Non-pigmented ciliary epithelial cell (primary cell): ENCODE measurements at places on chromosomes 2 and 18.

- DNase-seq, result peak; percentile 93
These were observed 253.3 kb upstream of the OSR1 start for GRCh38 chr2:19611491-19612332.

DNA sequence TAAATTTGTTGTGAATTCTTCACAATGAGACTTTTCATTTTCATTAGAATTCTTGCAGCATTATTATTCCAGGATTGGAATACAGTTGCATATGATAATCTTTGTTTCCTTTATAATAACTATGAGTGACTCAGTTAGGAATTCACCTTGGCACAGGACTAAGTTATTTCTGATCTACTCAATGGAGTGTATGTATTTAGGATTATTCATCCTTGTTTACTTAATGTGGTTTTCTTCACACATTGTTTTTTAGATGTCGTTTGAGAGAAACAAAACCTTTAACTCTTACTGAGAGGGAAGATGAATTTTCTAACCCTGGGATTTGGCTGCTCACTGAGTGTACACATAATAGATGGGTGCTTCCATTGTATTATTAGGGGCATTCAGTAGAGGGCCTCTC lies 970.1 kb downstream of the DPP10 start:
- no peak for DNase-seq

DNA sequence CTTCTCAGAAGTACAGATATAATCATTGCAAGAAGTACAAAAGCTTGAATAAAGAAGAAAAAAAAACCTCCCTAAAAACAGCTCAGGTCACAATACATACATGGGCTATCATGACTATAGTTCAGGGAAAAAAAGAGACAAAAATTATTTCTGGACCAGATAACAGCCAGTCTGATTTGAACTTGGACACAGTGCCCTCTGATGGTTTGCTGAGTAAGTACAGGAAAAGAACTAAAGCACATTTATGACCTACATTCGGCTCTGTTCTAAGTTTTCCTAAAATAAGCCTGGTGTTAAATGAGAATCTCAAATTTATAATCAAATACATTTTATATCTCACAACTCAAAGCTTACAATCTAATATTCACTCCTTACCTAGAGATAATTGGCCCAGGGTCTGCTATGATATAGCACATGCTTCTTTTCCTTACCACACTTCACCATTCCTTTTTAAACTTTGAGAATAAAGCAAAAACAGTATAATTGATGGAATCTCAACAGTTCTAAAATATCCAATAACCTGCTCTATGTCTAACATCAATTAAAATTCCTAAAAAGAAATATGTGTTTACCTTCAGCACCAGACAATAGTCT lies 81.1 kb downstream of the RAPH1 start:
- DNase-seq, result peak; percentile 24

GRCh38 chr2:210228586-210228985 lies 3.3 kb upstream of the ACADL start:
- DNase-seq, result no peak

DNA sequence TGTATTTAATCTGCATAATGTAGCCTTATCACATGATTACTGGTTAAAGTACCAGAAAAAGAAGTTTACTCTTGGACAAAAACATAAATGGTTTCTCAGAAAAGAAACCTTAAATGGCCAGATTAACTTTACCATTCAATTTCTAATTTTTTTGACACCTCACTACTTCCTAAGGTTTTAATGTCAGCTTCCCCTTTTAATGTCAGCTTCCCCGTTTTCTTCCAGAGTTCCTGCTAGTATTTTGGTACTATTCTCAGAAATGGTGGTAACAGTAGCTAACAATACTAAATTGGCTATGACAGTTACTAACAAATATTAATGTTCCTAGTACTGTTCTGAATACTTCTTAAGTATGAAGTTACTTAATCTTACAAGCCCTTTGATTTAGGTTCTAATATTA lies 22.4 kb upstream of the SLC8A1 start:
- no peak for DNase-seq

DNA sequence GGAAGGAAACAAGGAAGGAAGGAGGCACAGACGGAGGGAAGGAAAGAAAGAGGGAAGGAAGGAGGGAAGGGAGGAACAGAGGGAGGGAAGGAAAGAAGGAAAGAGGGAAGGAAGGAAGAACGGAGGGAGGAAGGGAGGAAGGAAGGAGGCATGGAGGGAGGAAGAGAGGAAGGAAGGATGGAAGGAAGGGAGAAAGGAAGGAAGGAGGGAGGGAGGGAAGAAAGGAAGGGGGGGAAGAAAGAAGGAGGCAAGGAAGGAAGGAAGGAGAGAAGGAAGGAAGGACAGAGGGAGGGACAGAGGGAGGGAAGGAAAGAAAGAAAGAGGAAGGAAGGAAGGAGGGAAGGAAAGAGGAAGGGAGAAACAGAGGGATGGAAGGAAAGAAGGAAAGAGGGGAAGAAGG lies 7.6 kb upstream of the ACOXL start:
- no peak for DNase-seq

- no peak for DNase-seq
These were observed 47.0 kb downstream of the NCKAP5 start for GRCh38 chr2:133521146-133521745.

DNA sequence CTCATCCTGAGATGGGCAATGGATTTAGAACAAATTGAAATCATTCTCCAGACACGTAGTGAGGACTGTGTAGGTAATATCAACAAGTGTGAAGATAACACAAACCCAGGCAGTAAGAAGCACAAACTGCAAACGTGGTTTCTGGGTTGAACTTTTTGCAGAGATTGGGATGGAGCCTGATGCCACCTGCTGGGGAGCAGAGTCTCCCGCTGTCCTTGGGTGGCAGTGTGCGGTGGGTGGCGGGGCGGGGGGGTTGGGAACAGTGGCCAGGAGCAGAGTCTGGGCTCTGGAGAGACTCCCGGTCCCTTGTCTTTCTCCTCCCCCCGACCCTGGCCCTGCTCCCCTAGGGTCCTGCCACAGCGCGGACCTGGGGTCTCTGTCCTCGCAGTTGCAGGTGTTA lies 19.5 kb downstream of the TRAF3IP1 start:
- no peak for DNase-seq

- DNase-seq, result no peak
These were observed 505.9 kb downstream of the EIPR1 start for GRCh38 chr2:2871480-2872308.

DNA sequence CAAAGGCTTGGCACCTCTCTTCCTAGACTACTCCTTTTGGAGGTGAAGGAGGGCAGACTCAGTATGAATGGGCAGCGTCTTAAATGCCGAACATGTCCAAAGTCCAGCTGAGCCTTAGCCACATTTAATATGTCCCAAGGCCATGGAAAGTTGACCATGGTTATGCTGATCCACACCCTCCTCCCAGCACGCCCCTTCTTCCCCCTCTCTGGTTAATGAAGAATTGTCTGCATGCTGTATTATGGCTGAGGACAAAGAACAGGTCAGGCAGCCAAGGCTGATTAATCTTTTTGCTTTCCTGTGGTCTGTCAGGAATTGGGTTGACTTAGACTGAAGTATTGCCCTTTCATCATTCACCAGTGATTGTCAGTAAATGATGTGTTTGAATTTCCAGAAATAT lies 5.8 kb upstream of the MYOM1 start:
- no peak for DNase-seq

DNA sequence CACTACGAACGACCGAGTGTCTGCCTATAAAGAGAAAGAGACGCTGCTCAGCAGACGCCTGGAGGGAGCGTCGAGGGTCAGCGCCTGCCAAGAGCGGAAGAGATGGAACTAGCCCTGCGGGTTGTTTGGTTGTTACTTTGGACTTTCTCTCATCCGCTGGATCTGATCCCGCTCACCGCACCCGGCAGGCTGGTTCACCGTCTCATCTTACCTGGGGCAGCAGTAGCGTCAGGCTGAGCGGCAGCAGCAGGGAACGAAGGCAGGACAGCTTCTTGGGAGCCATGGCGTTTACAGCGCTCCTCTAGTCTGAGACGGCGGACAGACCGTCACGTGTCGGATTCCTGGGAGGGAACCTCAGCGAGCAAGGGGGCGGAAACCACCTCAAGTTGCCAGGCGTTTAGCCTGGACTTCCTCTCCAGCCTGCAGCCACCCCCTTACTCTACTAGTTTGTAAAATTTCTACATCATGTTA lies 1.9 kb downstream of the GLB1L start:
- no peak for DNase-seq

- no peak for DNase-seq
These were observed 151.8 kb upstream of the STK17B start for GRCh38 chr2:196322973-196323810.

- no peak for DNase-seq
These were observed 273.3 kb upstream of the TCF4 start for GRCh38 chr18:55861266-55861665.

- no peak for DNase-seq
These were observed 114.4 kb upstream of the TMEM200C start for GRCh38 chr18:6009756-6010155.

DNA sequence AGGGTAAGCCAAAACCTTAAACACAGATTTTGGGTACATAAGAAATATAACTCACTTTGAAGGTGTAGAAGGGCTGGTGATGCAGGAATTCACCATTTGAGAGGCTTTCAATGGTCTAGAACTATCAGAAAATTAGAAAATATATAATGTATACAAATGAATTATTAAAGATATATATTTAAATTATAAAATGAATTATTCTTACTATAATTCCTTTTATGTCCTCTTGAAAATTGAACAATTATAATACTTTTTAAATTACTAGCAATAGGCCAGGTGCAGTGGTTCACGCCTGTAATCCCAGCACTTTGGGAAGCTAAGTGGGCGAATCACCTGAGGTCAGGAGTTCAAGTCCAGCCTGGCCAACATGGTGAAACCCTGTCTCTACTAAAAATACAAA lies 60.7 kb downstream of the VIL1 start:
- DNase-seq, result no peak

DNA sequence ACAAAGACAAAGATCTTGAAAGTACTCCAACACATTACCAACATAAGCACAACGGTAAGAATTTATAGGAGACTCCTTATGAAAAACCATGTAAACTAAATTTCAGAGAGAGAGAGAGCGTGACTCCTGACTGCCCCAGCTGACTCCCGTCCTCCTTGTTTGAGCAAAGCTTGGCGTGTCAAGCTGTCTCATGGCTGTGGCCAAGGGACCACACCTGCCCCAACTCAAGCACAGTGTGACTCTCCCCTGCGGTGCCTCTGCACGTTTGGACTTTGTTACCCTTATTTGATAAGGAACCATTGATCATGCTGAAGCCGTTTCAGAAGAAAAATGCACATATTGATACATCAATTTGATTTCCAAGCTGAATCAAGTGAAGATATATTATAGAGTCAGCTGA lies 124.8 kb downstream of the COL6A3 start:
- DNase-seq, result no peak

GRCh38 chr2:239465017-239466001 lies 64.5 kb upstream of the HDAC4 start:
- no peak for DNase-seq

GRCh38 chr18:11154368-11154989 lies 5.1 kb upstream of the PIEZO2 start:
- DNase-seq, result peak; percentile 34

GRCh38 chr2:239787538-239788050 lies 237.5 kb downstream of the NDUFA10 start:
- no peak for DNase-seq

DNA sequence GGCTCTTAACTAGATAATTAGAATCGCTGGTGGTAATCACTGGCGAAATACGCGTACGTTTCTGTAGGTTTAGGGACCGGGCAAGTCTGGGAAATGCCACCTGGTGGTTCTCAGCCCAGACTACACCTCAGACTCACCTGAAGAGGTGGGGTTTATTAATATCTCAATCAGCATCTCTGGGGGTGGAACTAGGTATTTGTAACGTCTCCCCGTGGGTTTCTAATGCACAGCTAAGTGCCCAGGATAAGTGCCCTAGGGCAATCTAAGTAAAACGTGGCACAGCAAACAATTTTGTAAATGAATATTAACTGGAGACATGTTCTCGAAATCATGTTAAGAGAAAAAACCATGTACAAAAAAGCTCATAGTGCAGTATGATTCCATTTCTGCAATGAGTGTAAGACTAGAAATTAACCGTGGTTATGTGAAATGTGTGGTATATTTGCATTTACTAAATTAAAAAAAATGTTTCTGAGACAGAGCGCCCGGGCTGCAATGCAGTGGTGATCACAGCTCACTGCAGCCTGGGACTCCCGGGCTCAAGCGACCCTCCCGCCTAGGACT lies 760 bp upstream of the CNOT11 start:
- DNase-seq, result no peak

GRCh38 chr2:207506426-207506825 lies 23.3 kb upstream of the CREB1 start:
- no peak for DNase-seq

DNA sequence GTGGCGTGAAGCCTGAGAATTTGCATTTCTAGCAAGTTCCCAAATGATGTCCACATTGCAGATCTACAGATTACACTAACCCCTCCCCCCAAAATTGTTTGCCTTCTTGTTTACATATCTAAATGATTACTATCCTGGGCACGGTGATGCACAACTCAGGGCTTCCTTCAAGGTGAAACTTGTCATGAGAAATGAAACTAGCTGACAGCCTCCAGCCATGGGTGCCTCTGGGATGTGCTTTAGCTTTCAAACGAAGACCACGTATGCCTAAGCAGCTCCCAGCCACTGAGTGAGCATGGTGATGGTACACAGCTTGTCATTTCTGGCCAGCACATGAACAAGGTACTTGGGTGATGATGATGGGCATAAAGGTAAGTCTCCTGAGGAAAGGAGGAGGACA lies 464.8 kb upstream of the DDX18 start:
- DNase-seq, result no peak

- no peak for DNase-seq
These were observed 15.2 kb downstream of the NFATC1 start for GRCh38 chr18:79410731-79411613.

DNA sequence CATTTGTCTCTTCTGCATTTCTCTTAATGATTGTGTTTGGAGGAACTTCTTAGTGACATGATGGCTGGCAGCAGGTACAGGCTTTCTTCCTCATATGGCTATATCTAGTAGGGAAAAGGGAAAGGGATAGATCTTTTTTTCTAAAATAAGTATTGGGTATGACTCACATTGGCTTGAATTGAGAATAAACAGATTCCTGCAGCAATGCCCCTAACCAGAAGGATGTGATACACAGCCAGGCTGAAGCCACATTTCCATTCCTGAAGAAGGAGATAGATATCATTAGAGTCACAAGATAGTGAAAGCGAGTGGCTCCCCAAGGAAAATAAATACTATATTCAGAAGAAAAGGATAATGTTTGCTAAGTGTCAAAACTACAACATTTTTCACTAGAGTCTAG lies 61.1 kb downstream of the VWC2L start:
- peak; percentile 1 for DNase-seq

GRCh38 chr2:126644630-126645191 lies 11.2 kb upstream of the GYPC start:
- no peak for DNase-seq

- no peak for DNase-seq
These were observed 19.2 kb downstream of the RNMT start for GRCh38 chr18:13745696-13746095.

DNA sequence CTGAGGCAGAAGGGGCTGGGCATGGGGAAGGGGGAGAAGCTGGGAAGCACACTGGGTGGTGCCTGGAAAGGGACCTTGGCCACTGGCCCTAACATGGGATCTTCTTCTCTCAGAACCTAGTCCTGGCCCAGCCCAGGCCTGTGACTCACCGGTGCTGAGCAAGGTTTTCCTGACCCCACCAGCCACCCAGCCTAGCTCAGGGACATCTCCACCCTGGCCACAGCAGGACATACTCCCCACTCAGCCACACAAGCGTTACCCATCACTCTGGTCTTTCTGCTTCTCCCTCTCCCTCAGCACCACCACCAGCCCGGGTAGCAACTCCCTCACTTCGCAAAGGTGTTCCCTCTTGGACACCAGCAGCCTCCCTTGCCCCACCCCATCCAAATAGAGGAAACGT lies 22.8 kb downstream of the TNS1 start:
- no peak for DNase-seq
